M059J (cell line): ENCODE measurements at places on chromosomes 12 and 14. TPM values are rescaled to one million over a fixed set of nuclear protein-coding genes. Genes with fewer than 3 reads are reported as not detected.

- DNase-seq, result peak; percentile 9
These were observed 186.8 kb downstream of the FUT8 start for GRCh38 chr14:65599375-65599774.

- DNase-seq, result peak; percentile 69
These were observed 6.6 kb upstream of the RAB3IP start for GRCh38 chr12:69732088-69732487.

DNA sequence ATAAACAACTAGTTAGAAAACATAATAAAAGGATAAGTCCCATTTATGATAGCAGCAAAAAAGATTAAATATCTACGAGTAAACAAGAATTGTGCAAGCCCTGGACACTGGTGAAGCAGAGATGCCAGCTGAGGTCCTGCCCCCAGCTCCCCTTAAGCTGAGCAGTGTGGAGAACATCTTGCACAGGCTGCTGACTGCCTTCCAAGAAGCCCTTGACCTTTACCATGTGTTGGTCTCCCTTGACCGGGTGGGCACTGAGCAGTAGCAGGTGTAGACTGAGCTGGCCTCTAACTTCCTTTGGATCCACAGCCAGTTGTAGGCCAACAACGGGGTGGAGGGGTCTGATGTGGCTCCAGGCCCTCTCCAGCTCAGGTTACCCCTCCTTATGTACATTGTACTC is 47.7 kb upstream of the PAPLN start:
- no peak for DNase-seq

DNA sequence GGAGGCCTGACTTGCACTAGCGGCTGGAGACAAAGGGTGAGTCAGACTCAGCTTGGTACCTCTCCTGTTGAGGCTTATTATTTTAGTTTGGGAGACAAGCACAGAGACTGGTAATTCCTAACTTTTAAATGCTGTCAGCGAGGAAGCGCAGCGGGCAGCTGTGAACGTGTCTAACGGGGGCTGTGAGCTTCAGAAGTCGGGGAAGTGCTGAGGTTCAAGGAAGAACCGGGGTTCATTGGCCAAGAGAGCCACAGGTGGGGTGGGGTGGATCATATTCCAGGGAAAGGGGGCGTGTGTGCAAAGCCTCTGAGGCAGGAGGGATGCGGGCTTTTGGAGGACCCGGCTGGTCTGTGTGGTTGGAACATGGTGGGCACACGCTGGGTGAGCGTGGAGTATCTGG is 36.1 kb upstream of the ADGRD1 start:
- no peak for DNase-seq

DNA sequence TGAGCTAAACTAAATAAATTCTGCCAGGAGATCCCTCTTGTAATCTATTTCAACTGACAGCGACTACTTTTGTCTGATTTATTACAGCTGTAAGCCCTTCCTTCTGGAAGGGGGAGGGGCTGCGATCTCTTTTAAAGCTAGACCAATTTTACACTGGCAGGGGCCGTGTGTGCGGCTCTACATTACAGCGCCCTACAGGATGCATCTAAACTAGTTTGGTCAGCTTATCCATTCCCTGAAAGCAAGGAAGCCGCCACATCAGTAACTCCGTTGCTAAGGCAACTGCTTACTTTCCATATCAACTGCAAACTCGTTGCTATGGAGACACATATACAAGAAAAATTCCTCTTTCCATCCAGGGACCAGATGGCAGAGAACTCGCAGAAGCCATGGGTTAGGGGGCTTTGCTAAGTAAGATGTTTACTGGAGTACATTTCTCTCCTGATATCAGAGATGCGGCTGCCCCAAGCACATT is 17.4 kb downstream of the FOXN3 start:
- DNase-seq, result peak; percentile 48

- peak; percentile 50 for DNase-seq
These were observed 9.9 kb downstream of the SLC15A4 start for GRCh38 chr12:128813883-128814282.

DNA sequence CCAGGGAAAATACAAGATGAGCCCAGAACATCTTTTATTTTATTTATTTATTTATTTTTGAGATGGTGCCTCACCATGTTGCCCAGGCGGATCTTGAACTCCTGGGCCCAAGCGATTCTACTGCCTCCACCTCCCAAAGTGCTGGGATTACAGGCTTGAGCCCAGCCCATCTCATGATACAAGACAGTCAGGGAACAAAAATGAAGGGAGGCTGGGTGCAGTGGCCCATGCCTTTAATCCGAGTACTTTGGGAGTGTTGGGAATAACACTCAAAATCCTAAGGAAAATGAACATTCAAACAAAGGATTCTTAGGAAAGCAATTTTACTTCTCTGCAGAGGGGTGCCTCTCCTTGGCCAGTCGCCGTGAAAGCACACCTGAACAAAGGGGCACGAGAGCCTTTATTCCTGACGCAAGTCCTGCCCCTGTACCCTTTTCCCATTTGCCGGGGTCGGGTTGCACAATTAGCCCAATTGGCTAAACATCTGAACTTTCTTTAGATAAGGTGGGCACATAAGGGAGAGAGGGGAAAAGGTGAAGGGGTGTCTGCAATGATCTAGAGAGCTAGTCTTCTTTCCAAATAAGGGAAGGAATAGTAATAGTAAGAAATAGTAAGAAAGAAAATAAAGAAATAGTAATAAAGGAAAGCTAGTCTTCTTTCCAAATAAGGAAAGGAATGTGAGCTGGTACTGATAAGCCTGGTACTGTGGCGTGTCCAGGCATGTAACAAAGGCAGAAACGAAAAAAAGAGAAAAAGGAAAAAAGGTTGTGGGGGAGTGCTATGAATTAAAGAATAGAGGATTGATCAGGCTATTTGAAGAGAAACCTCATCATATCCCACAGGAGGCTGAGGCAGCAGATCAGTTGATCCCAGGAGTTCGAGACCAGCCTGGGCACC is 13.4 kb downstream of the NCAPD2 start:
- no peak for DNase-seq

DNA sequence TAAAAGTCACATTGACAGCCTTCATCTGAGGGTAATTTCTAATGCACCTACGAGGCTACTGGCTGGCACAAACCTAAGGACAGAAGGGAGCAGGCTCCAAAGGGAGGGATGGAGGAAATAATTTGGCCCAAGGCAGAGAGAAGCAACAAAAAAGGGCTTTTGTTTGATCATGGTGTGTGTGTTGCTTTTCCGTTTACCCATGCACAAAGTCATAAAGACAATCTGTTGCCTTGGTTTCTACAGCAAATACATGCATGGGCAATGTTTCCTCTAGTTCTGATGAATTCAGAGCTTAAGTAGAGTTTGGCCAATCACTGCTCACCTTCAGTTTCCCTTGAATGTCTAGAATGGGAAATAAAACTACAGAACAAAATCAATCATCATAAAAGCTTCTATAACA is 262.5 kb upstream of the CAND1 start:
- DNase-seq, result no peak

GRCh38 chr14:99119554-99120525 is 152.2 kb downstream of the BCL11B start:
- DNase-seq, result no peak

DNA sequence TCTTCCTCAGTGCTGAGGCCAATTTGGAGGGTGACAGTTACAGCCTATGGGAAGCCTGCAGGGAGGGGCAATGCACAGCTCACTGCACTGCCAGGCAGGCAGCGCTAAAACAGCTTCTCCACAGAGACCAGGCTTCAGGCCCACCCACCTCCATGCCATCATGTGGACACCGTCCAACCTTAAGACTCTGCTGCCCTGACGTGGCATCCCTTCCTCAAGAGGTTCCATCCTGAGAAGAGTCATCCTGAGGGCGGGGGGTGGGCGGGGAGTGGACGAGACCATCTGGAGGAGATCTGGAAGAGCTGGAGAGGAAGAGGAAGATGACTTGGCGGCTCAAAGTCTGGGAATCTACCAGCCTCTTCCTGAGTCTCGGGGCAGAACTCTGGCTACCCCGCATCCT is 8.4 kb upstream of the ACVRL1 start:
- peak; percentile 49 for DNase-seq

GRCh38 chr12:27185234-27186021 is 58.7 kb upstream of the STK38L start:
- peak; percentile 91 for DNase-seq

GRCh38 chr14:38838049-38838978 is 264.7 kb downstream of the SEC23A start:
- no peak for DNase-seq

- DNase-seq, result no peak
These were observed at the start of gene CLECL1 for GRCh38 chr12:9732921-9733461. Gene CLECL1 (minus strand): TSS chr12:9733097.

- DNase-seq, result peak; percentile 2
These were observed 68.6 kb downstream of the MIA2 start for GRCh38 chr14:39302124-39302810.

PLEKHG7 gene
- not detected in 2 replicates for total RNA-seq

PIANP gene
- 0.12 TPM in 1 of 2 replicates, not detected in the other for total RNA-seq

TSHR gene
- not detected in 2 replicates for total RNA-seq

CLEC1A gene
- total RNA-seq, result 0.99 and 2.7 TPM in 2 replicates

GZMB gene
- not detected in 2 replicates for total RNA-seq

ABCD2 gene
- total RNA-seq, result 0.02 TPM in 1 of 2 replicates, not detected in the other

TAS2R8 gene
- total RNA-seq, result not detected in 2 replicates

CLEC14A gene
- total RNA-seq, result 0.20 TPM in 1 of 2 replicates, not detected in the other
